ENCODE measurements at places on chromosomes 3 and 15. TPM values are rescaled to one million over a fixed set of nuclear protein-coding genes. Genes with fewer than 3 reads are reported as not detected.

- no peak for DNase-seq
These were observed 7.6 kb upstream of the NR2E3 start for GRCh38 chr15:71802770-71803169.

GRCh38 chr3:107574650-107575049, 51.9 kb downstream of the BBX start:
- no peak for DNase-seq

GRCh38 chr3:171458071-171458863, 1.9 kb downstream of the TNIK start:
- DNase-seq = no peak

DNA sequence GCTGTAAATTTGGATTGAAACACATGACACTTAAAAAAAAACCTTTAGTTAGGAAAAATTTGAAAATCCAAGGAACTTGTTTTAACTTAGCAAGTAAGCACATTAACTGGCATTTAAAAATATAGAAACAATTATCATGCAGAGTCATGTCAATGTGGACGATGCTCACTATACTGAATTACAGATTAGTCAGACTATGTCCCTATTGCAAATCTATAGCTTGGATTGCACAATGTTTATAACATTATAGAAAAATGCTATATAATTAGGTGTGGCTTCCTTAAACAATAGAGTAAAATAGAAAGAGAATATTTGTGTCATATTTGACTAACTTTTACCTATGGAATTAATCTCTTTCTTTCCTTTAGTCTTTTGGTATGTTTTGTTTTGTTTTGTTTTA, 48.4 kb upstream of the TUSC7 start:
- no peak for DNase-seq

- no peak for DNase-seq
These were observed 94.2 kb downstream of the CGNL1 start for GRCh38 chr15:57470543-57470942.

- no peak for DNase-seq
These were observed 26.4 kb downstream of the TYRO3 start for GRCh38 chr15:41585127-41586047.

- DNase-seq = no peak
These were observed 193.2 kb upstream of the TPRG1 start for GRCh38 chr3:188978421-188979171.

- no peak for DNase-seq
These were observed 45.3 kb downstream of the ILDR1 start for GRCh38 chr3:121976727-121977126.

GRCh38 chr3:192068464-192069254, 607.7 kb downstream of the PYDC2 start:
- no peak for DNase-seq

GRCh38 chr3:72298201-72299152, 513.5 kb upstream of the PROK2 start:
- DNase-seq = no peak

DNA sequence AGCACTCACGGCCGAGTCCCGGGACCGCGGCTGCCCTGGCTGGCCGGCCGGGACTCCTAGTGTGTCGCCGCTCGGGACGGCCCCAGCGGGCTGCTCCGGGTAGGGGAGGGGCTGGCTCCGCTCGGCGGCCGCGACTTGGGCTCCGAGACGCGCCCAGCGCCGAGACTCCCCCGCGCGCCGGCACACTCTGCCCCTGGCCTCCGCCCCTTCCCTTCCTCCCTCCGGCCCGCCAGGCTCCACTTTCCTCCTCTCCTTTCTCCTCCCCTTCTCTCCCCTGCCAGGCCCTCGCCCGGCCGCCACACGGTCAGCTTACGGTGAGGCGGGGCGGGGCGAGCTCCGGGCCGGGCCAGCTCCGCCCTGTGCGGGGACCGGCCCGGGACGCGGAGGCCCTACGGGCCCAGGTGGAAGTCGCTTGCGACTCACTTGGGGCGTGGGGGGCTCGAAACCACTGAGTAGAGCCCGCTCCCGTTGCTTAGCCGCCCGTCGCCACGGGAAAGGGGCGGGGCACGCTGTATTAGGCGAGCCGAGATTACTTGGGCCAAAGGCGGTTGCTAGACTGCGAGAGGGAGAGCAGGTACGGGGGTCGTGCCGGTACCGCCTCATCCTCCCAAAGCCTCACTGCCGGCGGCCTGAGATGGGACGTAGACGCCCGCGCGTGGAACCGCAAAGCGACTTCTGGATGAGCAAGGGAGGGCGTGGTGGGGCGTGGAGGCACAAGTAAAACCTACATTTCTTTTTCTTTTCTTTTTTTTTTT, at the start of gene ITGB5:
ITGB5 (minus strand) TSS at position 189 of the 755 bp plus-strand sequence. CDS start 365 bp downstream, outside the sequence.
- DNase-seq = no peak

GRCh38 chr3:45640091-45640507, 45.5 kb downstream of the LIMD1 start:
- DNase-seq = no peak

DNA sequence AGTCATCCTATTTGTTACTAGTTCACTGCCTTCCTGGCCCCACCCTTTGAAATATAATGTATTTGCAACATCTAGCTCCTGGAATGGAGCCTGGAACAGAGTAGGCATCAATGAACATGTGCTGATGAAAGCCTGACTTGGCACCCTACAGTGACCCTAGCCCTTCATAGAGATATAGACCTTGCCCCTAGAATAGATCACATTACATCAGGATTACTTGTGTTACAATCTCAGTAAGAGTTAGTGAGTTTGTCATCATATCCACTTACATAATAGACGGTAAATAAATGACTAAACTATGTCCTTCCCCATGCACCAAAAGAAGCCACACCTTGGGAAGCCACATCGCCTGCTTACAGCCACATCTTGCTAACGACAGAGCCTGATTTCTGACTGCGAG, 110.5 kb upstream of the WNT5A start:
- no peak for DNase-seq

DNA sequence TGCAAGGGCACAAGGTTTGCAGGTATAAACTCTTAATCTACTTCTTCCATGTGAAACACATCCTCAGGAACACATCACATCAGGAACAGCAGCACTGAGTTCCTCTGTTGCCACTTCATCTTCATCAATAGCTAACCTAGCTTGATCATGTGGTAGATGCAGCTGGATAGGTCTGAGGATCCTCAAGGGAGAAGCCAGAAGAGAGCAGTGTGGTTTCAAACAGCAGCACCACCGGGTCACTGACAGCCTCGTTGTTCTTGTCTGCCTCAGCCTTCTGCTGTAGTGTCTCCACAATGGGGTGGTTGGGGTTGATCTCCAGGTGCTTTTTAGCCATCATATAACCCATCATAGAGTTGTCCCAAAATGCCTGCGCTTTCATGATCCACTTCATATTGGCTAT, 58.8 kb downstream of the ADAM10 start:
- no peak for DNase-seq

DNA sequence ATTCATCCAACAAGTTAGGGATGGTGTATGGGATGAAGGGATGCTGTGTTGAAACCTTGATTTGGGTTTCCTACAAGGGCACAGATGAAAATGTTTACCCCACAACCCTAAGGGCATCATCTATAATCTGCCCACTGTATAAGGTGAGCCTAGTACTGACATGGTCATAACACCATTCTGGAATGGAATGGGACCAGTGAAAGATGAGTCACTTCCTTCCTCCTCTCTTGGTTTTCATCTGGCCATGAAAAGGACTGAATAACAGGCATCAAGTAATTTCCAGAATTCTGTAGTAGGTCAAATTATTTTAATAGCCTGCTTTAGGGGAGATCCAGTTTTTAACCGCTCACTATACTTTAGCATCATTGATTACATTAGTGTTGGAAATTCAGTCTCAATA, 538.6 kb downstream of the NR2F2 start:
- DNase-seq = no peak

- DNase-seq = no peak
These were observed 12.6 kb downstream of the RASGRP1 start for GRCh38 chr15:38551720-38552648.

DNA sequence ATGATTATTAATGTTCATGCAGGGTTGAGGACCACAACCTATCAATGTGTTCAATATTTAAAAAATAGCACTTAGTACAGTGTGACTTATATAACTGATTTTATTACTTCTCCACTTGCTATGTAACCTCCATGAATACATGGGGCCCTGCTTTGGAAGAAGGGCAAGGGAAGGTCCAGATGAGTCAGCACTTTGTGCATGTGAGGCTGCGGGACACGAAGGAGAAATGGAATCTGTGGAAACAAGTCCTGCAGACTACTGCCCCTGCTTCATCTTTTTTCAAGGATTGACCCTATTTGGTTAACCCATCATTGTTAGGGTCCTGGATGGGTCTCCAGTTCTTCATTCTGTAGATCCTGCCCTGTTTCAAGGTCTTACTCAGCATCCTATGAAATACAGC, 1.6 kb downstream of the NXPE3 start:
- DNase-seq = no peak

DNA sequence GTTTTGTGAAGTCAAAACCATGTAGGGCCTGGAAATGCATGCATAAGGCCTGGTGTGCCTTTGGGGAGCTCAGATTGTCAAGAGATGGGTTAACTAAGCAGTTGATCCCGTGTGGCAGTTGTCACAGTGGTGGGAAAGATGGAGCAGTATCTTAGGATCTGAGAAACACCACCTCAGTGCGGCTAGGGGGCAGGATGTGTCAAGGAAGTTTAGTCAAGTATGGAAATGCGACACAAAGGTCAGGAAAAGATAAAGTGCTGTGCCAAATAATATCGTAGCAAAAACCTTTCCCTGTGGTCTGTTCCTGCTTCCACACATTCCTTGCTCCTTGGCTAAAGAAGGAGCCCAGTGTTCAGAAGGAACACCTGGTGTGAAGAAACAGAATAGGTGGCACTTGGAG, 396.4 kb downstream of the EDEM1 start:
- DNase-seq = no peak

GRCh38 chr3:127034990-127035652, 52.2 kb downstream of the PLXNA1 start:
- DNase-seq = no peak

- no peak for DNase-seq
These were observed 12.0 kb upstream of the LMAN1L start for GRCh38 chr15:74800559-74801094.

GRCh38 chr3:155254445-155254844, 39.0 kb downstream of the STRIT1 start:
- DNase-seq = no peak

- DNase-seq = no peak
These were observed 60.1 kb upstream of the PCSK6 start for GRCh38 chr15:101549647-101550046.

- DNase-seq = no peak
These were observed 104.5 kb downstream of the SST start for GRCh38 chr3:187565701-187566100.

ANKUB1 gene
- polyA plus RNA-seq = not detected

OCA2 gene
- 6.1 TPM for polyA plus RNA-seq

SHC4 gene
- 3.0 TPM for polyA plus RNA-seq

HPS3 gene
- 33.7 TPM for polyA plus RNA-seq

LMAN1L gene
- polyA plus RNA-seq = not detected

AMT gene
- 34.1 TPM for polyA plus RNA-seq

KY gene
- polyA plus RNA-seq = 1.2 TPM

CLEC3B gene
- 22.8 TPM for polyA plus RNA-seq

CACNA2D2 gene
- 13.9 TPM for polyA plus RNA-seq

CAMP gene
- polyA plus RNA-seq = 0.17 TPM

CTXN2 gene
- polyA plus RNA-seq = not detected

ADAMTS7 gene
- 18.7 TPM for polyA plus RNA-seq
